ENCODE measurements at places on chromosomes 6 and 20.

- no peak for DNase-seq
These were observed 58.5 kb upstream of the SLC22A16 start for GRCh38 chr6:110534731-110535492.

DNA sequence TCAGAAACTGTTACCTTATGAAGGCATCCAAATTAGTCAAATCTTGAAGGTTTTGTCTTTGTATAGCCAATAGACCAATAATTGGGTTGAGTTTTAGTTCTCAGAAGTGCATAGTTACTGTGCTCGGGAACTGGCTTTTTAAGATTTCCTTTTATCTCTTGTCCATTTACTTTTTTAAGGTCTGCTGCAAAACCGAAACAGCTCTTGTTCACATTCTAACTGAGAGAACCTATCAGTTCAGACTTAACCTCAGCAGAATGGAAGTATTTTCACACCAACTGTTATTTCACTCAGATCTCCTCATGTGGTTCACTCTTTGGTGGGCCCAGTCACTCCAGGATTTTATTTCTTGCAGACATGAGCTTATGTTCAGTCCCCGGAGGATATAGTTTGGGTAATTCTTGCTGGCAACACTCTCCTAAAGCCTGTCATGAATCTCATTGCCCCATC lies 55.5 kb downstream of the TPBG start:
- DNase-seq, result no peak

DNA sequence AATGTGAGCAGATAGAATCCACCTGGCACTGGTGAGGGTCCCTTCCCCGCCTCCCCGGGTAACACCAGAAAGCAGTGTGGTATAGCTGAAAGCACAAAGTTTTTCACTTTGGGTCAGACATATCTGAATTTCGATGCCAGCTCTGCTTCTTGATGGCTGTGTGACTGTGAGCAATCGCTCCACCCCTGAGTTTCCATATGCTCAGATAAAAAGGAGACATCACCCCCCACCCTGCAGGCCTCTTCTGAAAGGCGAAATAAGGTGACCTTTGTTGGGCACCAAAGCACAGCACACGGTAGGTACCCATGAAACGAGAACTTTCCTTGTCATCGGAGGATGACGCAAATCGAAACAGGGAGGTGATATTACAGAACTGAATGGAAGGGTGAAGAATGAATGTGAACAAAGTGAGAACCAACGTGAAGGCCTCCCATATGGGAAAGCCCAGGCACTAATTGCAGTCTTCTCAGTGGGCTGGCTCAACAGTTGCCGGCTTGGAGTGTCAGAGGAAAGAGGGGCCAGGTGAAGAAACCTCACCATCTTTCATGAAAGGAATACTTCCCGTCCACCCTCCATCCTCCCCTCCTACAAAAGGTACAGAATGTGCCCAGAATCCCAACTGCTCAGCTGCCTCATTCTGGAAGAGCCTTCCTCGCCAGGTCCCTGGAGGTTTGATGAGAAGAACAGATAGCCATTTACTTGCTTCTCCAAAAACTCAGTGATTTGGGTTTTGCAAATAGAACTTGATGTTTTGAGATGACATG lies 61.8 kb downstream of the NFATC2 start:
- DNase-seq, result no peak

GRCh38 chr6:1704711-1705110 lies 95.0 kb downstream of the FOXC1 start:
- DNase-seq, result no peak

DNA sequence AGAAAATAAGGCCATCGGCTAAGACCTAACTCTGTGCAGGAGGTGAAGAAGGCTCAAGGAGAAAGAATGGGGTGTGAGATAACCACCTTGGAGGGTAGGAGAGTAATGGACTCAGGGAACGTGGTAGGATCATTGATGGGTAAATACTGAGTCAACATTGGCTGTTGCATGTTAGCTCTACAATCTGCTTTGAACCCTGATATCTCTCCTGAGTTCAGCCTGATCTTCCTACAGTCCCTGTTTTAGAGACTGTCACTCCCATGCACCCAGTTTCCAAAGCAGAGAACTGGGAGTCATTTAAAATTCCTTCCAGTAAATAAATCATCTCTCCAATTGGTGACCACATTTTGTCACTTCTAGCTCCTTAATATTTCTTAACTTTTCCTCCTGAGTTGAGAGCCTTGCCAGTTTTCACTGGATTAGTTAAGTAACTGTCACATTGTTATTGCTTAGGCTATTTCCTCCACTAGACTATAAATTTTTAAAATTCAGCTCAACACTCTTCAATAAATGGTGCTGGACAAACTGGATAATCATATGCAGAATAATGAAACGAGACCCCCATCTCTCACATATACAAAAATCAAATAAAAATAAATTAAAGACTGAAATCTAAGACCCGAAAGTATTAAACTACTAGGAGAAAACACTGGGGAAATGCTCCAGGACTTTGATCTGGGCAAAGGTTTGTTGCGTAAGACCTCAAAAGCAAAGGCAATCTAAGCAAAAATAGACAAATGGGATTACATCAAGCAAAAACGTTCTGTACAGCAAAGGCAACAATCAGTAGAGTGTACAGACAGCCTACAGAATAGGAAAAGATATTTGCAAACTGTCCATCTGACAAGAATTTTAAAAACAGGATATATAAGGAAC lies 138.9 kb upstream of the TMEM170B start:
- DNase-seq, result no peak
